ENCODE measurements at places on chromosomes 2 and 18.

GRCh38 chr2:120253021-120253882, 600 bp downstream of the RALB start:
- no peak for DNase-seq

DNA sequence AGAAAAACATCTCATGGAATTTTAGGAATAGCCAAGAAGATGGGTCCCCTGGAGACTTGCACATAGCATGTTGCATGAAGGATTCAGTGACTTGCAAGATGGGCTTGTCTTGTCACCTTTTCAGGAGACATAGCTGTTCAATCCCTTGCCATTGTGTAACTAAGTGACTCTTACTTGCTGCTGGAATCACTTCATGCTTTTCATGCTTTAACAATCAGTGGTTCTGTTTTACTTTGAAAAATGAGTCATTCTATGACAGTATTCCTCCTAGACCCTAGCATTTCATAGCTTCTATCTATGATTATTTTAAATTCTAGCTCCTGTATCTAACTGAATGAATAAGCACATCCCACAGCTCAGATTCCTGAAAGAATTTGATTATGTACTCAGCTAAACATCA, 2.8 kb downstream of the KYNU start:
- no peak for DNase-seq

DNA sequence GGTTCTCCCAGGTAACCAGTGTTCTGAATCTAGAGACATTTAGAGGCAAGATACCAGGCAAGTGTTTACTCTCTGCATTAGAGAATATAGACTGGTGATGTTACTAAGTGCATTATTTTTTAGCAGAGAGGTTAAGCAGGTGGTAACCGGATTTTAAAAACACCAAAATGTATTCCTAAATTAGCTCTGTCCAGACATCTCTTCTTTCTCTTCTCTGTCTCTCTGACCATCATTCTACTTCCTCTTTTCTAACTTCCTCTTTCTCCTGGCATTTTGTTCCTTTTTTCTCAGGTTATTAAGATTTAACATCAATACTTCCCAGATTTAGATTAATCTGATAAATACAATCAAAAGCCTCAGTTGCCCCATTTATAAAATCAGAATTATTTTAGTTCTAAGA, 31.7 kb upstream of the DYNC1I2 start:
- no peak for DNase-seq

GRCh38 chr18:9617006-9617542, 2.7 kb upstream of the PPP4R1 start:
- DNase-seq: no peak

DNA sequence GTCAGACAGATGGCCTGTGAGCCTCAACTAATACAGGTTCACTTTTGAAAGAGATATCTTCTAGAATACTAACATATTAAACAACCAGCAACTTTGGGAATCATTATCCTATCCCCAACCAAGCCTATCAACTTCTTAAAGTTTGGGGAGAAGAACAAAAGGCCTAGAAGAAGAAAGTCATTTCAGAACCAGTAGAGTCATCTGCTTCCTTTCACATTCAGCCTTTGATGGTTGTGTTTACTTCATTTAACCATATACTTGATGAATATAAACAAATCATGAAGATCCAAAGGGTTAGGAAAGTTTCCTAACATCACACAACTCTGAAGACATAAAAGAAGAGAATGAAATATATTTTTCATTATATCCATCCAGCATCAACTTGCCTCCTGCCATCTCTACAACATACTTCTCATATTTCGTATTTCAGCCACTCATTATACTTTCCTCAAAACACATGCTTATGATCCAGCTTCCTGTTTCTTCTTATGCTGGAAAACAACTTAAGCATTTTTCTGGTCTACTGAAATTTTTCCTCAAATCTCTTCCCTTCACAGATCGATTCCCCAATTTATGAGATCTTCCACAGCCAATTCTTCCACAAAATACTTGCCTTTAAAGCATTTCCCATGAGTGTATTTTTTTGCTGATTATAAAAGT, 114.3 kb downstream of the CACNB4 start:
- DNase-seq: no peak

GRCh38 chr18:60804415-60804814, 431.8 kb upstream of the MC4R start:
- DNase-seq: no peak

DNA sequence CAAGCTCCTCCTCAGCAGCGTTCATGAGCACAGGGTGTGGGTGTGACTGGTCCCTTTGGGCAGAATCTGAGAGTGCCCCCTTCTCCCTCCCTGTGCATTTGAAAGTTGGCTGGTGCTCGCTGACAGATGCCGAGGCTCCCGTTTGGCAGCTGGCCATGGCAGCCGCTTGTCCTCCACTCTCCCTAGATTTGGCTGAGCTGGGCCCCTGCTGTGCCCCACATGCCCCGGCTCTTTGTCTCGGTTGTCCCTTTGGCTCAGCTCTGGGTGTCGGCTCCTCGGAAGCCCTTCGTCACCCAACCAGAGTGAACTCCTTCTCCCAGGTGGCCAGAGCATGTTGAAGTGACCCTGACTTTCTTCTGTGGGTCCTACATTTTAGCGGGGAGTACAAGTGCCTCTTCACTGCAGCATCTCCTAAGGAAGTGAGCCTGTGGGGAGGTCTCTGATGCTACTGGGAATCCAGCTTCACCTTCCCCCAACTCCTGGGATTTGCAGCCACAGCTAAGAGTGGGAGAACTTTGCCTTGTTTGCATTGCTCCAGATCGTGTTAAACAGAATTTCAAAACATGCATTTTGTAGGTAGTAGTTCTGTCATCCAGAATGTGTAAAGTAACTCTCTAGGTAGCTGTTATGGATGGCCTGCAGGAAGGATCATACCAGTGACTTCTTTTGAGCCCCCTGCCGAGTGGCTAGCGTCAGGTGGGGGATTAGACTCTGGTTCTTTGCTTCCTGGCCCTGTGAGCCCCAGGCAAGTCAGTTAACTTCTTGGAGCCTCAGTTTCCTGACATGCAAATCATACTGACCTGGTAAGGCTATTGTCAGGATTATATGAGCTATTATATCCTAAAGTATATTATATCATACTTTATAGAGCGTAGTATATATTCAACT, 24.2 kb downstream of the HPCAL1 start:
- DNase-seq: no peak

DNA sequence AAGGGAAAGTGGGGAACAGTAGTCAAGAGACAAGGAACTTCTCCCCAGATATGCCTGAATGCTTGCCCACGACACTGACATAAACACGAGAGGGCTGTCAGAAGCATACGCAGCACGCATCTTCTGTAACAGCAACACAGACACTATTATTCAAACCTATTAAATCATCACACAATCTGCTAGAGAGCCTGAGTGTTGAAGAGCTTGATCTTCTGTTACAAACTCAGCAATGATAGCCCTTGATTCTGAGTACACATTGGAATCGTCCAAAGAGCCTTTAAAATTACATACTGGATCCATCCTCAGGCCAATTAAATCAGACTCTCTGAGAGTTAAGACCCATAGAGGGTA, 111.6 kb downstream of the ZNF521 start:
- no peak for DNase-seq

GRCh38 chr2:215765729-215766360, 247.5 kb downstream of the MREG start:
- DNase-seq: no peak

DNA sequence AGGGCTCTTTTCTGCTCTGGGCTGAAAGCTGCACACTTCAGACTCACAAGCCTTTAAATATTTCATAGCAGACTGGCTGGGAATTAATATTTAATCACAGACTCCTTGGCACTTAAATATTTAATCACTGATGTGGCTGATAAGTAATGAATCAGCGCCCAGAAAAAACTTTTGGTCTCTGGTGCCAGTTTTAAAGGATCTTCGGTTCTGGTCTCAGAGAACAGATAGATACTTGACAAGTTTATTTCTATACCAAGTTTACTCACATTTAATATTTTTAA, 201.2 kb downstream of the MYCN start:
- DNase-seq: no peak

Measured in stimulated activated CD8-positive, alpha-beta memory T cell treated with anti-CD3 and anti-CD28 coated beads, Interleukin-7, amount 100 ng/mL, for 4 hours (primary cell).